ENCODE measurements at places on chromosomes 6 and 20. TPM values are rescaled to one million over a fixed set of nuclear protein-coding genes. Genes with fewer than 3 reads are reported as not detected.

DNA sequence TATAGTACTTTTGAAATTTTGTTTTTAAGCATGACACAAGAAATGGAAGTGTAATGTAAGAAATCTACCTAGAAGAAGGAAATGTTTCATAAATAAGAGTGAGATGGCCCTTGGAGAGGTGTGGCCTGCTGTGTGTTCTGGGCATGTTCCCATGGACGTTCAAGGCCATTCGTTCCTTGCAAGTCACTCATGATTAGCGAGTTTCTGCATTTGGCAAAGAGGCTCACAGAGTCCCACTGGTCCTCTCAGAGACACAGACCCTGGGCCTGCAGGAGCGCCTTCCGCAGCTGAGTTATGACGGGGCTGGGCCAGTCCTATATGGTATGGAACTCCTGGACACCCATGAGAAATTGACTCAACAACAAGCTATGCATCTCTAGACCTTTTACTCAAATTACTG, 7.2 kb downstream of the THBS2 start:
- H3K27me3 ChIP-seq: peaks cover 8% of the 10 kb centered on the region
- no peak overlapping the region for H3K27ac ChIP-seq
- no peaks in the 10 kb centered on the region for H3K4me1 ChIP-seq
- H3K4me3 ChIP-seq: no peak overlapping the region
- no peak for DNase-seq
- no peaks in the 10 kb centered on the region for H3K36me3 ChIP-seq

GRCh38 chr6:50272611-50273010, 222.9 kb upstream of the DEFB112 start:
- H3K27ac ChIP-seq: no peak overlapping the region
- no peaks in the 10 kb centered on the region for H3K4me1 ChIP-seq
- no peak overlapping the region for H3K4me3 ChIP-seq
- no peaks in the 10 kb centered on the region for H3K36me3 ChIP-seq

GRCh38 chr6:56955171-56956155, 556 bp downstream of the BEND6 start:
- H3K4me3 ChIP-seq: peak overlapping the region; percentile 72
- peaks cover 45% of the 10 kb centered on the region for H3K27me3 ChIP-seq
- H3K4me1 ChIP-seq: peaks cover 21% of the 10 kb centered on the region
- no peaks in the 10 kb centered on the region for H3K36me3 ChIP-seq

DNA sequence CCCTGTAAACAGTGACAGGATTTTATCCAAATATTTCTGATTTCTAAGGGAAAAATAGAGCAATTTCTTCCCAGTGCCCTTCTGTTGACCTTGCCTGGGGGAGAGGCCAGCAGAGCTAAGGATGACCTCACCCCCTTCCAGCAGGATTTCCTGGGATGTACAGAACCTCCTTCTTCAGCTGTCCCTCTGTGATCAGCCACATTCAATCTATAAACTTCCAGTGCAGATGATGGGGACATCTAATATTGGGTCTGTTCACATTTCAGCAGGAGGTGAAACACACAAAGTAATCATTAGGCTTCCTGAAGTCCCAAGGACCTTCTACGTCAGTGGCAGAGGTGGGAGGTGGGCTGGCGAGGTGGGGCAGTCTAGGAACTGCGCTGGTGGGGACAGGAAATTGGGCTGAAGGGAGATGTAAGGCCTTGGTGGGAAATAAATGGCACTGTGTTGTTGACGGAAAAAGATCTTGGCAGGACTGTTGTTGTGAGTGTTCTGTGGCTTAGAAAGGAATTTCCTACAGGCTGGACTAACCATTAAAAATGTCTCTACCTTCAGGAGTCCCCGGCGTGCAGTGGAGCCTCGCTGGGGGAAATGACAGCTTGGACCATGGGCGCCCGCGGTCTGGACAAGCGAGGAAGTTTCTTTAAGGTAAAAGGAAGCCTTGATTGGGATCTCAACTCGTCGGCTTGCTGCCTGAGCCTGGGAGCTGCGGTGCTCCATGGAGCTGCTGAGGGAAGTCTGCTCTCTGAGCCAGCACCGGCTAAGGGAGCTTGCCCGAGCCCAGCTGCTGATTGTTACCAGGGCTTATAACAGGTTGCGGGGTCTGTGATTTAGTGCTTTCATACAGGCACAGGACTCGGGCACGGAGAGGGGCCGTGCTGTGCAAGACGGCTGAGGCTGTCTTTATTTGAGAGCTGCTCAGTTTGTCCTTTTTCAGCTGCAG, 127.9 kb upstream of the NAA20 start:
- peaks cover 15% of the 10 kb centered on the region for H3K27me3 ChIP-seq
- no peaks in the 10 kb centered on the region for H3K4me1 ChIP-seq
- no peaks in the 10 kb centered on the region for H3K36me3 ChIP-seq
- H3K27ac ChIP-seq: no peak overlapping the region
- no peak overlapping the region for H3K4me3 ChIP-seq
- DNase-seq: no peak

DNA sequence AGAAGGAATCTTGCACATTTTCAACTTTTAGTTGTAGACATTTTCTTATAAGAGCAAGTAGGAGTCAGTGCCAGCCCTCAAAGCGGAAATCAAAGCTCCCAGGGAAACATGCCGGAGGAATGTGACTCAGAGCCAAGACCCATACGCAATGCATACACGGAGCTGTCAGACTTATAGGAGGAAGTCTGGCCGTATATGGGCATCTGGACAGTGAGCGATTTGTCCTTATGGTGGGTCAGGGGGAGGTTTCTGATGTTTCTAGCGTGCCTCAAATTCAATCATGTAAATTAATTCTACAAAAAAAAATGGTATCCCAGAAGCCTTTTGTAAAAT, 3.6 kb upstream of the CCN2 start:
- H3K4me1 ChIP-seq: peaks cover 9% of the 10 kb centered on the region
- H3K36me3 ChIP-seq: no peaks in the 10 kb centered on the region
- no peak overlapping the region for H3K27ac ChIP-seq
- no peak for DNase-seq
- peaks cover 33% of the 10 kb centered on the region for H3K27me3 ChIP-seq

DNA sequence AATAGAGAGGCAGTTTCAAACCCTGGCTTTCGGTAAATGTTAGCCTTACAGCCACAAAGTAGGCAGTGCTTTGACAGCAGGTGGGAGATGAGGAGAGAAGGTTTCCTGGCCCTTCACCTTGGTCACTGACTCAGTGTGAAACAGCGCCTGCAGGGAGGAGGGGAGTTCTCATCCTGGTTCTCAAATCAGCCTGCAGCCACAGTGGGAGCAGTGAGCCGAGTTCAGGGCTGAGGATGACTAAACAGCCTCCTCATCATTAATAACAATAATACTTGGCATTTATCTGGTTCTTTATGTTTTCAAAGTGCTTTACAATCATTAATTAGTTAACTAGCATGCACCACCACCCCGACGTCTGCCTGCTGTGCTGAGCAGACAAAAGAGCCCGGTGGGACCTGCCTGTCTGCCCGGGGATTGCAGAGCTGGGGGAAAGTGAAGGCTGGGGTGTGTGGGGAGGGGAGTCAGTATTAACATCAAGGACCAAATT, 59.6 kb downstream of the PRDM1 start:
- no peak overlapping the region for H3K4me3 ChIP-seq
- no peaks in the 10 kb centered on the region for H3K27me3 ChIP-seq
- no peak overlapping the region for H3K27ac ChIP-seq
- peak; percentile 73 for DNase-seq
- no peaks in the 10 kb centered on the region for H3K36me3 ChIP-seq

DNA sequence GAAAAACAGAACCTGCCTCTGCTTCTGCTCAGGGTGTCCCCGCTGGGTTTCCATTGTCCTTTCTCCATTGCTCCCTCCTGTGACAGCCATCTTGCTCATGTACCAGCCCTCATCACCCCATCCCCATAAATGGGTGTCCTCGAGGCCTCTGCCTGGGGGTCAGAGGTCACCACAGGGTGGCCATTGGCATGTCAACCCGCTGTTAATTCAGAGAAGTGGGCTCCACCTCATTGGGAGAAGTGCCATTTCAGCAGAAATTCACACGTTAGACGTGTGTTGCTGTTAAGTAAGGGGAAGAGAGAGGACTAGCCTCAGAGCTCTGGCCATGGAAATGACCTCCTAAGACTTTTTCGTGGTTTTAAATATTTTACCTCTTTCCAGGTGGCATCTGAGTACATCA, 71.9 kb downstream of the PTPN1 start:
- H3K4me1 ChIP-seq: peaks cover 18% of the 10 kb centered on the region
- no peak for DNase-seq
- no peak overlapping the region for H3K4me3 ChIP-seq
- no peaks in the 10 kb centered on the region for H3K27me3 ChIP-seq
- peaks cover 71% of the 10 kb centered on the region for H3K36me3 ChIP-seq

- peaks cover 15% of the 10 kb centered on the region for H3K27me3 ChIP-seq
- no peak for DNase-seq
- no peaks in the 10 kb centered on the region for H3K4me1 ChIP-seq
- no peaks in the 10 kb centered on the region for H3K36me3 ChIP-seq
Measured at GRCh38 chr6:145139140-145139850, 596.0 kb downstream of the EPM2A start.

- H3K4me3 ChIP-seq: no peak overlapping the region
- DNase-seq: peak; percentile 8
- H3K27ac ChIP-seq: peak overlapping the region; percentile 9
- H3K27me3 ChIP-seq: no peaks in the 10 kb centered on the region
Measured at GRCh38 chr20:3911956-3912355, 22.8 kb downstream of the PANK2 start.

DNA sequence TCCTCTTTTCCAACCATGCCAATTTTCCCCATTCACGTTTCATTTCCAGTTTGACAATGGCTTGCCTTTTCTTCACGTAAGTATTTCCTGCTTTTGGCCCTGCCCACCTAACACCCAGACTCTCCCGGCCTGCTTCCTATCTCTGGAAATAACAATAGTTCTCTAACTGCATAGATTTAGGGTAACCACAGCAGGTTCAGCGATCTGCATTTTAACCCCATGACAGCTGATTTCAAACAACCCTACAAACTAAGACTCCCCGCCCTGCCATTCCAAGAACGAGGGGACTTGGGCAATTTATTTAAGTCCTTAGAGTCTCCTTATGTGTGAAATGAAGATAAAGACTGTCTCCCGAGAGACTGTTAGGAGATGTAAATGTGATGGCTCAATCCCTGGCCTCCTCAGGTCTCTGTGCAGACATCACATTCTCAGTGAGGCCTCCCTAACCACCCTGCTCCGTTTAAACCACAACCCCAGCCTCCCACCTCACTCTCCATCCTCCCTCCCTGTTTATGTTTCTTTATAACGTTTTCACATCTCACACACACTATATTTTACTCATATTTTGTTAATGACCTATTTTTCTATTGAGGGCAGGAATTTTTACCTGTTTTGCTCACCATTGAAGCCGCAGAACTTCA, 134.8 kb downstream of the GJA10 start:
- H3K27ac ChIP-seq: peak overlapping the region; percentile 38
- H3K4me3 ChIP-seq: peak overlapping the region; percentile 9
- peak; percentile 62 for DNase-seq
- peaks cover 68% of the 10 kb centered on the region for H3K4me1 ChIP-seq

GRCh38 chr6:152605941-152606340, 31.2 kb downstream of the SYNE1 start:
- DNase-seq: no peak
- H3K36me3 ChIP-seq: no peaks in the 10 kb centered on the region
- no peaks in the 10 kb centered on the region for H3K4me1 ChIP-seq
- no peak overlapping the region for H3K4me3 ChIP-seq
- H3K27ac ChIP-seq: no peak overlapping the region

GRCh38 chr20:2967841-2968240, 75.6 kb upstream of the GNRH2 start:
- no peaks in the 10 kb centered on the region for H3K27me3 ChIP-seq
- H3K36me3 ChIP-seq: peaks cover 10% of the 10 kb centered on the region
- no peak overlapping the region for H3K4me3 ChIP-seq

DNA sequence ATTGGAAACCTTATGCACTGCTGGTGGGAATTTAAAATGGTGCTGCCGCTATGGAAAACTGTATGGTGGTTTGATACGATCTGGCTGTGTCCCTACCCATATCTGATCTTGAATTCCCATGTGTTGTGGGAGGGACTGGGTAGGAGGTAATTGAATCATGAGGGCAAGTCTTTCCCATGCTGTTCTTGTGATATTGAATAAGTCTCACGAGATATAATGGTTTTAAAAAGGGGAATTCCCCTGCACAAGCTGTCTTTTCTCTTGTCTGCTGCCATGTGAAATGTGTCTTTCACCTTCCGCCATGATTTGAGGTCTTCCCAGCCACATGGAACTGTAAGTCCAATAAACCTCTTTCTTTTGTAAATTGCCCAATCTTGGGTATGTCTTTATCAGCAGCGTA, 4.9 kb downstream of the TAP2 start:
- H3K36me3 ChIP-seq: peaks cover 84% of the 10 kb centered on the region
- H3K4me3 ChIP-seq: peak overlapping the region; percentile 21
- H3K27me3 ChIP-seq: no peaks in the 10 kb centered on the region
- peaks cover 62% of the 10 kb centered on the region for H3K4me1 ChIP-seq

GRCh38 chr20:5058873-5059272, 57.6 kb upstream of the SLC23A2 start:
- DNase-seq: no peak
- H3K27me3 ChIP-seq: no peaks in the 10 kb centered on the region
- H3K27ac ChIP-seq: no peak overlapping the region
- no peak overlapping the region for H3K4me3 ChIP-seq
- no peaks in the 10 kb centered on the region for H3K36me3 ChIP-seq

GRCh38 chr6:21999012-21999528, 297.8 kb downstream of the PRL start:
- H3K4me1 ChIP-seq: no peaks in the 10 kb centered on the region
- no peak overlapping the region for H3K4me3 ChIP-seq
- no peaks in the 10 kb centered on the region for H3K27me3 ChIP-seq
- H3K27ac ChIP-seq: no peak overlapping the region
- H3K36me3 ChIP-seq: no peaks in the 10 kb centered on the region

- no peaks in the 10 kb centered on the region for H3K27me3 ChIP-seq
- H3K27ac ChIP-seq: no peak overlapping the region
- no peak for DNase-seq
Measured at GRCh38 chr6:35381132-35381531, 38.8 kb downstream of the PPARD start.

DNA sequence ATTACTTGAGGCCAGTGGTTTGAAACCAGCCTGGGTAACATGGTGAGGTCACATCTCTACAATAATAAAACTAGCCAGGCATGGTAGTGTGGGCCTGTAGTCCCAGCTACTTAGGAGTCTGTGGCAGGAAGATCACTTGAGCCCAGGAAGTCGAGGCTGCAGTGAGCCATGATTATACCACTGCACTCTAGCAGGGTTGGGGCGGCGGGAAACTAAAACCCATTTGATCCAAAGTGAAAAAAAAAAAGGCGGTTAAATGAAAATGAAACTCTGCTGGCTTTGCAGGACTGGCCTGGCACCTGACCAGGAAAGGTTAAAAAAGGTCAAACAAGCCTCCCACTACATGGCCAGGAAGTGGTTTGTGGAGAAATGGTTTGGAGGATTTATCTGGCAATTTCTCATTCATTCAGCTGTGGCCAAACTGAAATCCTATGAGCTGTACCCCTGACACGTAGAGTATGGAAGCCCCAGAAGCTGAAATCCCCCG, 36.6 kb downstream of the MTRES1 start:
- no peak overlapping the region for H3K4me3 ChIP-seq
- peak; percentile 65 for DNase-seq
- peak overlapping the region; percentile 38 for H3K27ac ChIP-seq
- H3K36me3 ChIP-seq: peaks cover 3% of the 10 kb centered on the region
- peaks cover 46% of the 10 kb centered on the region for H3K4me1 ChIP-seq

- H3K27ac ChIP-seq: peak overlapping the region; percentile 77
- H3K36me3 ChIP-seq: peaks cover 50% of the 10 kb centered on the region
- H3K4me1 ChIP-seq: peaks cover 57% of the 10 kb centered on the region
Measured at GRCh38 chr20:32236048-32236533, 28.4 kb downstream of the POFUT1 start.

AGER gene
- total RNA-seq: 23.5 TPM

TJAP1 gene
- 30.5 TPM for total RNA-seq

MAPK13 gene
- total RNA-seq: 61.0 TPM

TAAR9 gene
- total RNA-seq: not detected

PDYN gene
- not detected for total RNA-seq

HNF4A gene
- total RNA-seq: not detected

C2 gene
- total RNA-seq: 1.0 TPM

HLA-B gene
- 3,060 TPM for total RNA-seq

All from activated CD4-positive, alpha-beta memory T cell treated with anti-CD3 and anti-CD28 coated beads for 36 hours (primary cell).